ENCODE measurements at places on chromosomes 6 and 20.
A peak's percentile ranks its signal among the peaks of the same experiment; 100 is the strongest.

GRCh38 chr6:79780881-79781280, 149.8 kb downstream of the SH3BGRL2 start:
- DNase-seq, result no peak

DNA sequence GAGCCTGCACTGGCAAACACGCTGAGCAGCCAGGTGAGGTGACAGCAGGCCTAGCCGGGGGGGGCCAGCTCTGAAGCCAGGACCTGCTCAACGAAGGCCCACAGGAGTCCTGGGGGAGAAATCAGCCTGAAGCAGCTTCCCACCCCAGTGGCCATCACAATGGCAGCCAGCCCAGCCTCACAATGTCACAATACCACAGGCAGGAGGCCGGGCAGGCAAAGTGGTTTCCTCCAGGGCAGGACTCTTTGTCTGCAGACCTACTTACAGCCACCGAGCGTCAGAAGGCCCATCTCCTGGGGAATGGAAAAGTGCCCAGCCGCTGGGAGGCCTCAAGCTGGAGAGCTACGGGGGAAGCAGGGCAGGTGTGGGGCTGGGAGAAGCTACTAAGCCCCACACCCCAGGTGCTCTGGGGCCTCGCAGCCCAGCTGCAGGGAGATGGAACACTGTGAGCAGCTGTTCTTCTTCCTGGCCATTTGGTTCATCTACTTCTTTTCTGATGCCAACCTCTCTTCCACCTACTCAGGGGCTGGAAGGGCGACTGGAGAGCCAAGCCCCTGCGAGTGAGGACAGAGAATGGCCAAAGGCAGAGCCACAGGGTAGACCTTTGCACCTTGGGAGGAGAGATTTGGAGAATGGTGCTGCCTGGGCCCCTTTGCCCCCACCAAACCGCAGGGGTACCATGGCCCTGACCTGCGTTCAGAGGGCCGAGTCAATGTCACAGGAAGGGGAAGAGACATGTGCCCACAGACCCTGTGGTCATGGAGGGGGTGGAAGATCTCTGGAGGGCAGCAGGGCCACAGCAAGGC, 22.3 kb upstream of the AVP start:
- DNase-seq, result peak; percentile 50

GRCh38 chr6:16751251-16751946, 9.9 kb downstream of the ATXN1 start:
- DNase-seq, result no peak

DNA sequence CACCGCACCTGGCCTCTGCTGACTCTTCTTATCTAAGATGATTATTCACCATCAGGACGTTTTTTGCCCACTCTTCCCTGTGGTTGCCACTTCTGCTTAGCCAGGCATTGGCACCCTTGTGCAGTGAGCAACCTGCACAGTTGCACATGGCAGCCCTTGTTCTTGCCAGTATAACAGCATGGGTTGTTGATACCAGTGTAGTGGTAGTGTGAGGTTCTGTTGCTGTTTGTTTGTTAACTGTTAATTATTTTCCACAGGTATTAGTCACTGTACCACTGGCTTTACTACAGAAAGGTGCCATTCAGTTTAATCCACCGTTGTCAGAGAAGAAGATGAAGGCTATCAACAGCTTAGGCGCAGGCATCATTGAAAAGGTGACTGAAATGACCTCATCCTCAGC, 52.1 kb downstream of the DEK start:
- DNase-seq, result no peak

DNA sequence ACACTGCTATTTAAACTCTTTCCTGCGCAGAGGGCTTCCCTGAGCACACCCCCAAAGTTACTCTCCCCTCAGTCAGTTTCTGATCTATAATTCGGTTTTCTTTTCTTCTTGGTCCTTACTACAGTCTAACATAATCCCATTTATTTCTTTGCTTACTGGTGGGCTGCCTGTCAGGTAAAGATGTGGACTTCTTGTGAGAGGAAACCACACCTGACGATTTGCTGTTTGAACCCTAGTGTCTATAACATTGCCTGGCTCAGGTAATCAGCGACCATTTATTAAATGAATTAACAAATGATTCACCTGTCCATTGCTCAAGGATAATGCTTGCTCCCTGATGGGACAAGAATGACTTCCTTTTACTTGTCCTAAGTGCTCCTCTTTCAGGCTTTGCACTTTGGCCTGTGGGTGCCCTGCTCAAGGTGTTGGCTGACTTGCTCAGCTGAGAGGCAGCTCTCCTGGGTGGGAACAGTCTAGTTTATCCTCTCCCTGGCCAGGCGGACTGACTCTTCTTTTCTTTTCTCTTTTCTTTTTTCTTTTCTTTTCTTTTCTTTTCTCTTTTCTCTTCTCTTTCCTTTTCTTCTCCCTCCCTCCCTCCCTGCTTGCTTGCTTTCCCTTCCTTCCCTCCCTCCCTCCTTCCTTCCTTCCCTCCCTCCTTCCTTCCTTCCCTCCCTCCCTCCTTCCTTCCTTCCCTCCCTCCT, 233.1 kb downstream of the BCAS1 start:
- DNase-seq, result no peak

DNA sequence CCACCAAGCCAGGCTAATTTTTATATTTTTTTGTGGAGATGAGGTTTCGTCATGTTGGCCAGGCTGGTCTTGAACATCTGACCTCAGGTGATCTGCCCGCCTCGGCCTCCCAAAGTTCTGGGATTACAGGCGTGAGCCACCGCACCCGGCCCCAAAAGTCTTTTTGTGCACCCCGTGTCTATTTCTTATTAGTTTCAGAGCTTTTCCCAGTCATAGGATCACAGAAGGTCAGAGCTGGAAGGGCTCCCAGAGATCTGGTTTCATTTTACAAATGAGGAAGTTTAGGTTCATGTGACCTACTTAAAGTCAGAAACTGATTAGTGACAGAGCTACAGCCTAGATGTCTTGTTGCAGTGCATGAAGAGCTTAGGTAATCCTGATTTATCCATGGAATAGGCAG, 1.6 kb upstream of the OGFRL1 start:
- DNase-seq, result no peak

GRCh38 chr6:159157431-159157830, 11.8 kb upstream of the FNDC1 start:
- DNase-seq, result no peak

DNA sequence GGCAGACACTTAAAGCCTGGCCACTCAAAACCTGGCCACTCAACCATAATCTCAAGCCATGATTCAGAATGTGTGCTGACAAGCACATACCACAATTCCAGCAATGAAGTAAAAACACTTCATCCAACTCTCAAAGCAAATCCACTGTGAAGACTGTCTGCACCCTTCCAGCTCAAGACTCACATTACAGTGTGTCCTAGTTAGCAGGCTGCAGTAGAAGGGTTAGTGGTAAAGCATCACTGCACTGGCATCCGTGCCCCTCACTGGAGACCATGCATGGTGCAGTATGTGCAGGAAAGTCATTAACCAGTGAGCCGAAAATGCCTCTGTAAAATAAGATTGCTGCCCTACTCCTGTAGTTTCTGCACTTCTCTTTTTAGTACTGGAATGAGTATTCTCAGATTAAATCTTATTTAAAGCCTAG, 43.4 kb downstream of the SLC23A2 start:
- DNase-seq, result no peak

DNA sequence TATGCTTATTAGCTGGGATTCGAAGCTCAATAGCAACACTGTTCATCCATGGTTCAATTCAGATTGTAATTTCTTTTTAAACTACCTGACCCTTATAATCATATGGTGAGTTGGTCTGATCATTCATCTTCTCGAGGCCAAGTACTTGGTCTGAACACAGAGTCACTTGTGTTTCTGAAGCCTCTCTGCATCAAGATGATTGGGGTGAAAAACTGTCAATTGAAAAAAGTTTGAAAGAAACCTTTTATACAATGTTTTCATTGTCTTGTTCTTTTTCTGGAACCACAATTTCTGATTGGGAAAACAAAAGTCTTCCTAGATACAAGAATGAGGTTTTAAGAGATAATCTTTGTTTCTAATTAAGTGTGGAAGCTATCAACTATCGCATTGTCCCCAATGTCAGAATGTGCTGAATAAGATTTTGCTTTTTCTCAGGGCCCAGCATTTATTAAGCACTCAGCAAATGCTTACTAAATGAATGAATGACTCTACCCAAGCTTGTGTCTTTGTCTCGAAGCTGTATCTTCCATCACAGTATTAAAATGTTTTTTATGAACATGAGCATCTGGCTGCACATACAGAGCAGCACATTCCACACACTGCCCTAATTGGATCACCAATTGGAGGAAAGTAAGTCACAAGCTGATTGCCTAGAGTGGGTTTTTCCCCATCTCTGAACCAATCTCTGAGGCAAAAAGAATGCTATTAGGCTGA, 45.0 kb upstream of the MOXD1 start:
- no peak for DNase-seq

DNA sequence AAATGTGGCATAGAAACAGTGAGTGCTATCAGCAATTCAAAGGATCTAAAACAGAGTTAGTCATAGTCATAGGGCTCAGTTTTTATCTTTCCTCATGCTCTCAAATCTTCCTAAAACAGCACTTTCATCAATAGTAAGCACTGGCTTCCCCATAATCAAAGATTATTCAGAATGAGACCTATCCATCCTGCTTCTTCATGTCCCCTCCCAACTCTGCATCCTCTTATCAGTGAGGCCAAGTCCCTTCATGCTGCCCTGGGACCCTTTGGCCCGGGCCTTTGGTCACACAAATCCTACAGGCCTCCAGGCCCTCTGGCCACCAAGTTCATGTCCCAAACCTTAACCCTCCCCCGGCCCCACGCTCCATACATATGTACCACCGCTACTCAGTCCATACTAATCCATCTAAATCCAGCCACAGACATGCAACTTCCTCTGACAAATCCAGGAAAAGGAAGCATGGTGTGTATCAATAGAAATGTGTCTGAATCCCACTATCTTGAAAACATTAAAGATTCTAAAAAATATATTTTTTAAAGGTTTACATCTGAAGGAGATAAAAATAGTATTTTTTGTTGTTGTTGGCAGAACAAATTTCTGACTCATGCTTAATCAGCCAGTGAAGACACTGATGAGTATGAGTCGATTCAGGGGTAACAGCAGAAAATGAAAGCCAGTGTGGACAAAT, 143.5 kb downstream of the PDE7B start:
- DNase-seq, result no peak

DNA sequence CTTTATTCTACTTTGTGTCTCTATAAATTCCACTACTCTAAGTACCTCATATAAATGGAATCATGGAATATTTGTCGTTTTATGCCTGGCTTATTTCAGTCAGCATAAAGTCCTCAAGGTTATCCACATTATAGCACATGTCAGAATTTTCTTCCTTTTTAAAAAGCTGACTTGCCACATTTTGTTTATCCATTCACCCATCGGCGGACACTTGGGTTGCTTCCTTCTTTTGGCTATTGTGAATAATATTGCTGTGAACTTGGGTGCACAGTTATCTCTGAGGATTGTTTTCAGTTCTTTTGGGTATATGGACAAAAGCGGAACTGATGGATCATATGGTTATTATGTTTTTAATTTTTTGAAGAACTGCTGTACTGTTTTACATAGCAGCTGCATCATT, 39.1 kb upstream of the ME1 start:
- DNase-seq, result no peak

- DNase-seq, result no peak
These were observed 281.6 kb downstream of the PRL start for GRCh38 chr6:22015216-22015615.

DNA sequence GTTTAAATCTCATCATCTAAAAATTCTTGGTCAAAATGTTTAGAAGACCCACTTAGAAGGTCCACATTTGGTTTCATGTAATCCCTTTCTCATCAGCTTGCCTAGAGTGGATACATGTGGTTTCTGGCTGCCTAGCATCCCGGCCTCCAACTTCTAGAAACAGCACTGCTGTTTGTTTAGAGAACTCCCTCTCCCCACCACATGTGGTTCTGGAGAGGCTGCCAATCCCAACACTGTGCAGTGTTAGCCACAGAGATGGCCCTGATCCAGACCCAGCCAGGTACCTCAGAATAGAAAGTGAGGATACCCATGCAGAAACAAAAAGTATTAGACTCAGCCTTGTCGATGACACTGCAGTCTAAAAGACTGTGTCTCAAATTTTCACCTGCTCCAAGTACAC, 241.8 kb downstream of the BCKDHB start:
- DNase-seq, result no peak

- no peak for DNase-seq
These were observed 117.9 kb downstream of the ISM1 start for GRCh38 chr20:13338999-13339411.

DNA sequence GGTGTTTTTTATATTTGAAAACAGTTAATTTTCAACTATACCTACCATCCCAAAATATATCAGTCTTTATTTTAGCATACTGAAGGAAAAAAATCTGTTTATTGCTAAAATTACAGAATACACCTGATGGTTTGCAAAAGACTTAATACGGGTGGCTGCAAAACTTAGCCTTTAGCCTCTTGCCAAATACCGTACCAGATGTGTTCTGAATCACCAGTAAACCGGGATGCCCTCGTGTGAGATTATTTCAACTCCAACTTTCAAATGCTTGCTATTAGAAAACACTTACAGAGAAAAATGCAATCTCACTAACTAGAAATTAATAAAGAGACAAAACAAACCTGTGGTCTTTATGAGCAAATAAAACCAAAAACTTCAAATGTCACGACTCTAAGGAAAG, 36.0 kb downstream of the REV3L start:
- DNase-seq, result no peak

DNA sequence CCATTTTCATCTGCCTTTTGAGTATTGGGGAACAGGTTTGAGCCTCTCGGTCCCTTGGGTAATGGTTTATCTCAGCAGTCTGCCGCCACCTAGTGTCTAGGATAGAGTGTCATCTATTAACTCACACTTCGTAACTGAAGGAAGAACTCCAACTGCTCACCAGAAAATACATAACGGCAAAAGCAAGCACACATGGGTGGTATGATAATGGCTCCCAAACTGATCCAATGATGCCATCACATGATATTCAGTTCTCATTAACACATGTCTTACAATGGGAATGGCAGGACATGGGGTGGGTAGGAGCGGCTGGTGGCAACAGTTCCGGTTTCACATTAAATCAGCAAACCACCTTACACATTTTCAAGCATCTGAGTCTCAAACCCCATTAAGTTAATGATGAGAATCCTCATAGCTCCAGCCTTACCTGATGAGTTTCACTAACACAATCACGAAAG, 110.7 kb upstream of the PHACTR1 start:
- DNase-seq, result peak; percentile 21

DNA sequence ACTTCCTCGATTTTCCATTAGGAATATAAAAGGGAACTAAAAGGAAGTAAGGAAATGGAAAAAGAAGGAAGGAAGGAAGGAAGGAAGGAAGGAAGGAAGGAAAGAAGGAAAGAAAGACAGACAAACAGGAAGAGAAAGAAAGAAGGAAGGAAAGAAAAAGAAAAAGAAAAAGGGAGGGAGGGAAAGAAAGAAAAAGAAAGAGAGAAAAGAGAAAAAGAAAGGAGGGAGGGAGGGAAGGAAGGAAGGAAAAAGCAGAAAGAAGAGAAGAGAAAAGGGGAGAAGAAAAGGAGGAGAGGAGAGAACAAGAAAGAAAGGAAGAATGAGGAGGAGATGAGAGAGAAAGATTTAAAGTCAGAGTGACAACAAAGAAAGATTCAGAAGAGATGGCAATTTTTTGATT, 724.5 kb downstream of the GRIK2 start:
- no peak for DNase-seq

GRCh38 chr6:62465206-62465605, 179.2 kb upstream of the KHDRBS2 start:
- no peak for DNase-seq

GRCh38 chr20:59441860-59442810, 141.7 kb downstream of the EDN3 start:
- peak; percentile 8 for DNase-seq

Measured in naive thymus-derived CD8-positive, alpha-beta T cell (primary cell).